Lung (tissue), 17 donors: ENCODE measurements at places on chromosomes 5 and 9.

- no peak for DNase-seq
Observed at GRCh38 chr9:107650321-107650720, 160.8 kb upstream of the KLF4 start.

- DNase-seq, result no peak
Observed at GRCh38 chr9:9973062-9973461, 639.7 kb downstream of the PTPRD start.

DNA sequence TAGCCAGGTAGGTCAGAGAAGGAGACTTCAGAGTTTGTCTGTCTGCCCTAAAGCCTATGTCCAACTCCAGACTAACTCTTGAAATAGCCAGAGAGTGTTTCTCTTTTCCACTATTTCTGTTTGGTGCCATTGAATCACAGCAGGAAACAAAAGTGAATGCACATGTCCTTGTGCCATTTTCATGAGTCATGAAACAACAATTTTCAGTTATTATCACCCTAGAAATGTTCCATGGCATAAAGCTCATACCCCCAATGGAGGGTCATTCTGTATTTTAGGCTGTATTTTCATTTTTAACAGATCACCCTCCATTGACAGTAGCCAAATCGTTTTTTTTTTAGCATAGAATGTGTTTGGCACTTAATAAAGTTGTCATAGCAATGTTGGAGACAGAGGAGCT is 124.7 kb downstream of the PAPPA start:
- no peak for DNase-seq

DNA sequence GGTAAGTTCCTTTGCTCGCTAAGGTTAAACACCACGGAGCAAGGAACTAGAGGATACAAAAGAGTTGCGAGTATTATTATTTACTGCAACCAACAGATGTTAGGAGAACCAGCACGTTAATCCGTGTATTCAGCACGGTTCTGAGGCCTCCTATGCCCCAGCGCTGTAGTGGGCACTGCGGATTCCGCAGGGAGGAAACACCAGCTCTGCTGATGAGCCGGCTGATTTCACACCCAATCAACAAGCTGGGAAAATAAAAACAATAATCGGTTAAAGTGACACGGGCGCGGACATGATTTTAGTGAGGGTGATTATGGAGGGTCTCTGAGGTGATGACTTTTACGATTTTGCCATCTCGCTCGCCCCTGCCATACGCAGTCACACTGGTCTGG is 702 bp upstream of the PRELID2 start:
- DNase-seq, result no peak

DNA sequence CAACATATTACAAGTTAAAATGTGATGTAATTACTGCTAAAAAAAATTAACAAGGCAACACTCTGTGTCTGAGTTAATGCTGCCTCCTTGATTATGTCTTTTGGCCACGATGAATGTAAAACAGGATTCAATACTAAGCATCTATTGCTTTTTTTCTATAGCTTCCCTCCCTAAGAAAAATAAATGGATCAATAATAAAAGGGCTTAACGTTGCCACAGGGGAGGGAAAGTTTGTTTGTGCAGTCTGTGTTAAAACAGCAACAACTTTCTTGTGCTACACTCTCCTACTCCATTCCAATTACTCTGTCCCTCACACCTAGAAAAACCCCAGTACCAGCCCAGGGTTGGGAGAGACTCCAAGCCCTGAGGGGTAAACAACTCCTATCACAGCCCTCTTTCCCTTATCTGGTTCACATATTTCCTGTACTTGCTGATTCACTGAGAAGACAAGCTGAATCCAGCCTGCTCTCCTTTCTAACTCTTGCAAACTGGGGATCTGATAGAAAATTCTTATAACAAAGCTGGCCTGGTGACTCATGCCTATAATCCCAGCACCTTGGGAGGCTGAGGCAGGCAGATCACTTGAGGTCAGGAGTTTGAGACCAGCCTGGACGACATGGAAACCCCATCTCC is 44.8 kb downstream of the PTPN3 start:
- DNase-seq, result no peak

GRCh38 chr9:94916956-94917355 is 190.5 kb downstream of the AOPEP start:
- DNase-seq, result peak; percentile 67

- DNase-seq, result no peak
Observed at GRCh38 chr5:3789519-3790193, 194.0 kb downstream of the IRX1 start.

DNA sequence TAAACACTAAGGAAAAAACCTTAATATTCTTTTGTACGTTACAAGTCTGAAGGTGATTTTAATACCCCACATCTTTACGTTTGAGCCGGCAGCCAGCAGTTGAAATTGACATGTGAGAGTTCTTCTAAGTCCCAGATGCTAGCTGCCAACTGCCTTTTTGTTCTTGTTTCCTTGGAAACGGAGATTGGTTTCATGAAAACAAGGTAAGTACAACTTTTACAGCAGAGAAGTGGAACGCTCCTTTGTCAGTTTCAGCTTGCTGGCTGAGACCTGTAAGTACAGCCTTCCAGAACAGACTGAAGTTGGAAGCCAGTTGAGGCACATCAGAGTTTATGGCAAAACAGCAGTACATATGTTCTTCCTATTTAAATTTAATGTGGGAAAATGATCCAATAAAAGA is 1018.4 kb upstream of the ARRDC3 start:
- DNase-seq, result peak; percentile 29

- DNase-seq, result peak; percentile 76
Observed at GRCh38 chr9:86721843-86722705, 225.2 kb downstream of the GAS1 start.

GRCh38 chr9:129898185-129898584 is 62.9 kb downstream of the USP20 start:
- DNase-seq, result no peak

DNA sequence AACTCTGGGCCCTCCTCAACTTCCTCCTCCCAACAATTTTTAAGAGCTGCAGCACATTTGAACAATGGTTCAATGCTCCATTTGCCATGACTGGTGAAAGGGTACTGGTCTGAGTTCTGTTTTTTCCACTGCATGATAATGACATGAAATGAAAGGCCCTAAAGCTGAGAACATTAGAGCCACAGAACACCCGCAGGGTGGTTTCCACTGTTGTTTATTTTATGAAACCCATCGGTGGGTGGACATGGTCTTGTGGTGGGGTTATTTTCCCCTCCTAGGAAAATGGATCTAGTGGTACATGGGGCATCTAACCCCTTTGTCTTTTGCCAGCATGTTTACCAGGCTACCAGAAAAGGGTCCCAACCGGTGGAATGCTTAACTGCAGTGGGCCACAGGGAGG is 71.8 kb downstream of the SMARCA2 start:
- no peak for DNase-seq

- no peak for DNase-seq
Observed at GRCh38 chr9:135632841-135633240, 6.5 kb downstream of the GLT6D1 start.

DNA sequence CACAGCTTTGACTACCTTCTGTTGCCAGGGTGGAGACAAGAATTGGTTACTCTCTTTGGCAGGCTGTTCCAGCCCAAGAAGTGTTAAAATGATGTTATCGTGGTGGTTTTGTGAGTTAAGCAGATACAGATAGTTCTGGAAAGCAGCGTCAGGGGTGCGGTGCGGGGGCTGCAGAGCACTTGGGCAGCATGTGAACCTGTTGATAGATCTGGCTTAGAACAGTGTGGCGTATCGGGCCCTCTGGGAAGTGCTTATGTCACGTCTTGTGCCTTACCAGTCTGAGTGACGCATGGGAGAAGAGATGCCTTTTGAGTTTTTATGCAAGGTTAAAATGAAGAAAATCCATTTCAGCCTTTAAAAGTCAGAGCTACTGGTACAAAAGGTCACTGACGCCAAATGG is 152.5 kb downstream of the PRKACG start:
- DNase-seq, result no peak

DNA sequence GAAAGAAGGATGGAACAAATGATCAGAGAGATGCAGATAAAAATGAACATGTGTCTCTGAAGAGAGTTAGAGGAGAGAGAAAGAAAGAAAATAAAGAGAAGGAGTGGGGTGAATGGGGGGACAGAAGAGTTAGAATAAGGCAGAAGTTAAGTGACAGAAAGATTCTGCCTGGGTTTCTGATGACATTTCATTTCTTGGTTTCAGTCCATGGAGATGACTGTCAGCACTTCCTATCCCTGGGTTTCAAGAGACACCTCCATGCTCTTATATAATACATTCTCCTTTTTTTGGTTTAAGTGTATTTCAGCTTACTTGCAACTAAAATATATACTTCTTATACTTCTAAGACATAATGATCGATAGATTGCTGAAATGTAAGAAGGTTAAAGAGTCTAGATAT is 213.0 kb upstream of the IL12B start:
- no peak for DNase-seq

DNA sequence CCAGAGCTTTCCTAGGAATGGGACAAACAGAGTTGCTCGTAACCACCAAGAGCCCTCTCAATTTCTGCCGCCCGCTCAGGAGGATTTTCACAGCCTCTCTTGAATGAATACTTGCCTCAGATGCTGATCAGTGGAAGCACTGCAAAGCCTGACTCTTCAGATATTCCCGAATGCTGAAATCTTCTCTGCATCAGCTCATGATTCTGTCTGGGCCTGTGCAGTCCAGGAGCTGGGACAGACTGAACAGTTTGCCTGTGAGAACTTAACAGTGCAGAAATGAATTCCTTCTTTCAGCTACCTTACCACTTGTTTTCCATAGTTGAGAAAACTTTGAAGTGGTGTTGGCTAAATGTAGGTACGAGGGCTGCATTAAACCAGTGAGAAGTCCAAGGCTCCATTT is 17.1 kb downstream of the ZNF462 start:
- DNase-seq, result no peak

DNA sequence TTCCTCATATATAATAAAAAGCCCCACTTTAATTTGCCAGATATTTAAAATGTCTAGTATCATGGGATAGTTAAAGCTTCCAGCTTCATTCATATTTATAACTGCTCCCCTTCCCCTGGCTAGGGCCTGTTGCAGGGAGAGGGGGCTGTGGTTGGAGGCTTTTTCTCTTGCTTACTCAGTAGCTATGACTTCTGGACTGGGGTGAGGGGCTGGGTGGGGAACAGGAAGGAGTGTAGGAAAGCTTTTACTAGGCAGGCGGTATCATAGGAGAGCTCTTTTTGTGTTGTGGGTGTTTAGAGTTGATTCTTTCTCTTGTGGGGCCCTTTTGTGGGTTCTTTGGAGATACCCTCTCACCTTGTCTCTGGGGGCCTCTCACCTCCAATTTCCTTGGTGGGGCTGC is 39.4 kb downstream of the PIP5K1B start:
- DNase-seq, result no peak

GRCh38 chr9:112323378-112323854 is 10.0 kb downstream of the PTBP3 start:
- no peak for DNase-seq

DNA sequence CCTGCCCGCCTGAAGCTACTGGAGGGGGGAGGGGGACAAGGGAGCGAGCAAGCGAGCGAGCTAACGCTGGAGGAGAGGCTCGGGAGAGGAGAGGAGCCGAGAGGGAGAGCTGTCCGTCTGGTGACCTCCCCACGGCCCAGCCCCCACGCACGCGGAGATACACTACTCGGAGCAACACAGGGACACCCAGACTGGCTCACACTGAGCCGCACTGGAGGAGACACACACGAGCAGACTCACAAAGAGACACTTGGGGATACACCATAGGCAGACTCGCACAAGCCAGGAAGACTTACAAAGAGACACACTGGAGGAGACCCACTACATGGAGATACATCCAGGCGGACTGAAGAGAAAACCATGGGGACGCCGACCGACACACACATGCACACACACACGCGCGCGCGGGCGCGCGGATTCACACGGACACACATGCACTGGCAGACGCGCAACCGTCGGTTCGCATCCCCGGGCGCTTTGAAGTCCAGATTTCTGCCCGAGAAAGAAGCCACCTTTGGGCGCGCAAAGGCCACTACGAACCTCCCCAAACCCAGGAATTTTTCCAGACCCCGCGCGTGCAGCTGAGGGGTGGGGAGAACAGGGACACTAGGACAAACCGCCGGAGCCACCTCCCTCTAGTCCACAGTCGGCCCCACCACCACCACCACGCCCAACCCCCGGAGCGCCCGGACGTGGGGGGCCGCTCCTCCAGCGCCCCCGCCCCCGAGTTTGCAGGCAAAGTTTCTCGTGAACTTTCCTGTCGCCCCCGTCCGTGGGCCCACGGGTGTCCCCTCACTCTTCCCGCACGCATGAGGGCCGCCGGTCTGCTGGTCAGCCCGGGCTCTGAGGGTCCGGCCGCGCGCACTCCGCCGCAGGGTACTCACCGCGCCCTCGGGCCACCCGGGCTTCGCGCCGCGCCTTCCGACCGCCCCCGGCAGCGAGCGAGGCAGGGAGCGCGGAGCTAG is 571 bp downstream of the CNTFR start:
- DNase-seq, result peak; percentile 68

GRCh38 chr9:14157191-14157590 is 156.8 kb downstream of the NFIB start:
- no peak for DNase-seq
